HFFc6 (cell line): ENCODE measurements at places on chromosomes 11 and 22. TPM values are rescaled to one million over a fixed set of nuclear protein-coding genes. Genes with fewer than 3 reads are reported as not detected.

- no peaks in the 10 kb centered on the region for H3K36me3 ChIP-seq
- no peak overlapping the region for H3K27ac ChIP-seq
- DNase-seq = no peak
- H3K4me3 ChIP-seq = no peak overlapping the region
- H3K4me1 ChIP-seq = no peaks in the 10 kb centered on the region
- H3K27me3 ChIP-seq = peaks cover 38% of the 10 kb centered on the region
Measured at GRCh38 chr11:1640076-1640946, 10.7 kb downstream of the KRTAP5-5 start.

DNA sequence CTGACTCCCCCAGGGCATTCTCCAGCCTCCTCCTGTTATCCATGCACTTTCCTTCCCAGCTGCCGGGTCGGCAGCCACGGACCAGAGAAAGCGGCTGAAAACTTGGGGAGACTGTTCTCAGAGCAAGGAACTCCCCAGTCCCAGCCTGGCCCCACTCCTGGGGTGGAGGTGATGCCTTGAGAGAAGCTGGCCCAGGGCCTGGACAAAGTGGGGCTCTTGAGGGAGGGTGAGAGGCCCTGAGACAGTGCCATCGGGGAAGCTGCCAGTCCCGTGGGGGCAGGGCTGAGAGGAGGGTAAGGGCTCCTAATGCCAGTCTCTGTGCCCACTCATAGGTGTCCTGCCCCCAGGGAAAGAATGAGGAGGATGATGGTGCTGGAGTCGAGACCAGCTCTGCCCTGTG is 53.8 kb downstream of the FLRT1 start:
- H3K36me3 ChIP-seq = no peaks in the 10 kb centered on the region
- no peak for DNase-seq
- no peak overlapping the region for H3K27ac ChIP-seq
- peaks cover 11% of the 10 kb centered on the region; the same call in 1 of the 2 replicates for H3K4me1 ChIP-seq
- H3K27me3 ChIP-seq = peaks cover 7% of the 10 kb centered on the region
- no peak overlapping the region for H3K4me3 ChIP-seq

The GGTLC3 gene
- total RNA-seq = not detected in 3 replicates

The GAL3ST3 gene
- not detected in 3 replicates for total RNA-seq

The OR5P2 gene
- total RNA-seq = not detected in 3 replicates

- peak overlapping the region; percentile 99 for H3K27ac ChIP-seq
- peaks cover 34% of the 10 kb centered on the region for H3K36me3 ChIP-seq
- no peak for DNase-seq
- H3K4me3 ChIP-seq = peak overlapping the region; percentile 98
Measured at GRCh38 chr11:28107191-28107749, 686 bp downstream of the KIF18A start.

DNA sequence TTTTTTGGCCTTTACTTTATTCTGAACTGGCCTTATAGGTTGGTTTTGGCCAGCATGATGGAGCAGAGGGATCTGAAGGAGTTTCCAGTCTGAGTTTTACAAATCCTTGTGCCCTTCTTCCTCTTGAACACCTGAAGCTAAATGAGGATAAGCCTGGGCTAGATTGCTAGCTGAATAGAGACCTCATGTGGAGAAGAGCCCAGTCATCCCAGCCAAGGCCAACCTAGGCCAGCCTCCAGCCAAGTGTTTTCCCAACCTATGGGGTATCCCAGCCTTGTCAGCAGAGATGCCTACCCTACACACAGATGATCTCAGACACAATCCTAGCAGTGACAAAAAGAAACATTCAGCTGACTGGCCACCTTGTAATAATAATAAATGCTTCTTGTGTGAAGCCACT is 966 bp upstream of the CASP12 start:
- peaks cover 10% of the 10 kb centered on the region; the same call in 1 of the 2 replicates for H3K4me1 ChIP-seq
- no peak for DNase-seq
- H3K27me3 ChIP-seq = no peaks in the 10 kb centered on the region
- H3K27ac ChIP-seq = no peak overlapping the region

DNA sequence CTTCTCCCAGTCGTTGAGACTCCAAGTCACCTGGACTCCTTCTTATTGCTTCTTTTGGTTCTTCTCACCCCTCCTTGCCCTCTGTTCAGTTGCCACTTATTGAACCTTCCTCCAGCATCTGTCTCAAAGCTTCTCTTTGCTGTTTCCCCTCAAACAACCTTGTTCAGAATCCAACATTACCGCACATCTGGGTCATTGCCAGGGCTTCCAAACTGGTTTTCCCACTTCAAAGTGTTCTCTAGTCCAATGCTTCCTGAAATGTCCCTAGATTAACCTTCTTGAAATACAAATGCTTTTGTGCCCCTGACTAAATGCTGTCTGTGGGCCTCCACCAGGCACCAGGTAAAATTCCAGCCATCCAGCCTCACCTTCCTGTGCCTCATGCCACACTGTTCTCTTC is 100.8 kb upstream of the TTC12 start:
- no peak overlapping the region for H3K27ac ChIP-seq
- peaks cover 1% of the 10 kb centered on the region; the same call in 1 of the 2 replicates for H3K27me3 ChIP-seq
- H3K4me1 ChIP-seq = no peaks in the 10 kb centered on the region
- no peak for DNase-seq
- no peaks in the 10 kb centered on the region for H3K36me3 ChIP-seq

DNA sequence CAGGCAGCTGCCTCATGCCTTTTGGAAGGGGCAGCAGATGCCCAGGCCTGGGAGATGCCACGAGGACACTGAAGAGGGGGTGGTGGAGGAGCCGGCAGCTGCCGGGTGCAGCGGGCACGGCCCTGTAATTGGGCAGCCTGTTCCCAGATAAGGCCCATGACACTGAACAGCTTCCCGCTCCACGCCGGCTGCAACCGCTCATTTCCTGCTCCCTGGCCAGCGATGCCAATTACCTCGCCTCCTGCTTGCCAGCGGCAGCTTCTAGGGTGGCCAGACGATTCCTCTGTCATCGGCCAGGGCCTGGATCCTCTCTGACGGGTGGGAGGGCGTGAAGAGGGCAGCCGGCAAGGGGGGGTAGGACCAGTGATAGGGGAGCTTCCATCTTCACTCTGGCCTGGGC is 22.8 kb downstream of the FLRT1 start:
- no peaks in the 10 kb centered on the region for H3K4me1 ChIP-seq
- H3K4me3 ChIP-seq = no peak overlapping the region
- H3K27me3 ChIP-seq = peaks cover 18% of the 10 kb centered on the region; the same call in 1 of the 2 replicates
- no peak overlapping the region for H3K27ac ChIP-seq
